ENCODE measurements at places on chromosomes 4 and X.

- no peak for DNase-seq
Observed at GRCh38 chr4:156962058-156962358, 9.6 kb downstream of the PDGFC start.

- DNase-seq = no peak
Observed at GRCh38 chr4:114400531-114400930, 198.1 kb upstream of the UGT8 start.

DNA sequence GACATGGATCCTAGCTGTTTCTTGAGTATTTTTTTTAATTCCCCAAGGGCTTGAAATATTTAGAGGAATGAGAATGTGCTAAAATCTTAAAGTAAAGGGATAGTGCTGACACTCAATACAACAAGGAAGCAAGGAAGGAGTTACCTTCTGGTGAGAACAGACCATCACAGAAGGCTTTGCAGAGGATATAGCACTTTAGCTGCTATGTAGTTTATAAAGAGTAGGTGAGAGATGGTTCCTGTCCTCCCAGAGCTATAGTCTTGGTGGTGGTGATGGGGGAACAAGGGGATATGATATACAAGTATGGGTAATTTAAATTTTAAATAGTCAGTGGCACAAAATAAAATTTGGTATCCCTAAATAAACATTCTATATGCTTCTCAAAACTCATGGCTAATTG, 47.6 kb downstream of the MTHFD2L start:
- DNase-seq = no peak

DNA sequence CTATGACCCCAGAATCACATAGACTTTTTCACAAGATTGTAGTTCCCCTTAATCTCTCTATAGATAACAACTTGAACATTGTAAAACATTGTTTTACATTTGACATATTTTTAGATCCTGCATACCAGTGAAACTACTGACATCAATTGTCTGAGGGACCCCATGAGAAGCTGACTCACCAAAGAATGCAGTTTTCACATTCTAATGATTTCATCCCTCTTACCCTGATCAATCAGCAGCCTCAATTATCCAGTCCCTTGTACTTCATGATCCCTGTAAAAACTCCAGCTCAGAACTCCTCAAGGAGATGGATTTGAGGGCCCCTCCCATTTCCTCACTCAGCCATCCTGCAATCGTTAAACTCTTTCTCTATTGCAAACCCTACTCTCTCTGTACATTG, 411.0 kb upstream of the NDST3 start:
- peak; percentile 50 for DNase-seq

- no peak for DNase-seq
Observed at GRCh38 chrX:80879916-80880315, 70.2 kb upstream of the BRWD3 start.

DNA sequence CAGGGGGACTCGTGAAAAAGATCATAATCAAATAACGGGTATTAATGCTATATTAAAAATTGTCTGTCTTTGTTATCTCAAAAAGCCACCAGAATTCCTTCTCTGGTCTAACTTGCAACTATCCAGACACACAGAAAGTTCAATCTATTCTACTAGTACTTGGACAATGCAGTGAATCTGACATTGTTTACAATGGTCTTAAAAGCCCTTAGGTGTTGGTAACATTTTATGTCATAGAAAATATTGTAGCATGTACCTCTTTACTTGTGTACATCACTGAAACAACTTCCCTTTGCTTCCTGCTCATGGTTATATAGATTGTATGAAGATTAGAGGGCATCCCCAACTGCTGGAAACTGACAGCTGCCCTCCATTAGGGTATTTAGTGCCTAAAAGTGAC, 71.1 kb upstream of the PPP3CA start:
- DNase-seq = no peak

DNA sequence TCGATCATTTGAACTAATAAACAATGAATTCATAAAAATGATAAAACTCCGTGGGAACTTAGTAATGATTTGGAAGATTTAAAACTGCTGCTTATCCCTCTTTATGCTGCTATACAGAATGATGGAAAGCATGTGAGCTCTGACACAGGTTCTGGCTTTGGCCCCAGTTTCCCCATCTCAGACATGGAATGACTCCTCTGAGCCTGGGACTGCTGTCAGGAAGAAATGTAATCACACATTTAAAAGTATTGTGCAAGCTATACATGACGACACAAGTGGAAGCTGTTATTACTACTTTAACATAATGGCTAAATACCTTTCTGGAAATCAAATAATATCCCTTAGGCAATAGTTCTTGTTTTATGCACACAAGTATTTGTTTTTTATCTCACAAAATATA, 161.7 kb downstream of the DCHS2 start:
- DNase-seq = peak; percentile 83

- DNase-seq = peak; percentile 79
Observed at GRCh38 chrX:103404231-103405008, 28.1 kb downstream of the BEX3 start.

- no peak for DNase-seq
Observed at GRCh38 chr4:3465698-3466671, 2.9 kb downstream of the DOK7 start.

DNA sequence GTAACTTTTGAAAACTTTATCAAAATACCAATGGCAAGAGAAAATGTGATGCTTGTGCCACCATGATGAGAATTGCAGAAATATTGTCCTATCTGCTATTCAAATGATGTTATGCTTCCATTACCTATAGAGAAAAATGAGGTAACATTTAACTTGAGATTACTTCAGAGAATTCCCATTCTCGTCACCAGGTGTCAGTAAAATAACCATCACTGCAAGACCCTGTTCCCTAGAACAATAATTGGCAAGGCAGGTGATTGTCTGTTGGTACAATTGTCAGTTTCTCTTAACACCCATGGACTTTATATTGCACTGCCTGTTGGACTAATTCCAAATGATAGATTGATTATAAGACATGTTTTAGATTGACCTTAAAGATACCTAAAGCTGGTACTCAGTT, 179.9 kb downstream of the GABRG1 start:
- DNase-seq = no peak

GRCh38 chrX:24306440-24306839, 7.4 kb downstream of the SUPT20HL2 start:
- DNase-seq = no peak

- peak; percentile 55 for DNase-seq
Observed at GRCh38 chrX:17692709-17693346, 44.5 kb upstream of the SCML1 start.

DNA sequence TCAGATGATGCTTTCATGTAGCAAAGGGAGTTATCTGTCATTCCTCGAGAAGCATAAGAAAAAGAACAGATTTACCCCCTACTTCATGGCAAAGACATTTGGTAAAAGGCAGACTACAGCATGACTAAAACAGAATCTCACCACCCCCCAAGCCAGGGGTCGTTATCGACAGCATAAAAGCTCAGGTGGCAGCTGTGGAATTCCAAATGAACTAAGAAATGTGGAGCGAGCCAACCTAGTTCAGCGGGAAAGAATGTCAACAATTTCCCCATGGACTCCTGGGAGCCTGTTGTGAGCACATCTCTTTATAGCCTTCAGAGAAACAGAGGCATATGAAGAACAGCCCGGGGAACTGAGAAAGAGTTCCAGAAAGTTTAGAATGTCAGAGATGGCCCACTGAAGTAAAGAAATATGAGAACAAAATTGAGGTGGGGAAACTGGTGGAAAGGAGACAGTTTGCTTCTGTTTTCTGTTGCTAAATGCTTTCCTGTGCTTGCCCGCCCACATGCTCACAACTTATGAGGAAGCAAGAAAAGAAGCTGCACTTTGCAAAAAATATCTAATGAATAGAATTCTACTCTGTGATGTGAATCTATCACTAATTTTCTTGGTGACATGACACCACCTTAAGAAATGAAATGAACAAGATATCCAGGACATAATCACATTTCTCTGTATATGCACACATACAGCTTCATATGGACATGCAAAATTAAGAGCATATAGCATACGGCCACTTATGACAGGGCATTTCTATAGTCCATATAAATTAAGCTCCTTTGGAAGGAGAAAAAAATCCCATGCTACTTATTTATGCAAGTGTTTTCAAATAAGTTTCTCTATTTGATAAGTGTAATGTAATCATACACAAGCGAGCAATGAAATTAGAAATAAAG, 135.3 kb upstream of the MID1 start:
- DNase-seq = peak; percentile 90

DNA sequence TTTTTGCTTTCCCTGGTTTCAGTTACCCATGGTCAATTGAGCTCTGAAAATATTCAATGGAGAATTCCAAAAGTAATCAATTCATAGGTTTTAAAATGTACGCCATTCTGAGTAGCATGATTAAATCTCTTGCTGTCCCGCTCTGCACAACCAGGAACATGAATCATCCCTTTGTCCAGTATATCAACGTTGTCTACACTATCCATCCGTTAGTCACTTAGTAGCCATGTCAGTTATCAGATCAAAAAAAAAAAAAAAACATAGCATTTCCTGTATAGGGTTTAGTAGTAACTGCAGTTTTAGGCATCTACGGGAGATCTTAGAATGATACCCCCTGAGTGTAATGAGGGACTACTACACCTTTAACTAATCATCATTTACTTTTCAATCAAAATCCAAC, 15.1 kb downstream of the LAMP2 start:
- DNase-seq = peak; percentile 27

DNA sequence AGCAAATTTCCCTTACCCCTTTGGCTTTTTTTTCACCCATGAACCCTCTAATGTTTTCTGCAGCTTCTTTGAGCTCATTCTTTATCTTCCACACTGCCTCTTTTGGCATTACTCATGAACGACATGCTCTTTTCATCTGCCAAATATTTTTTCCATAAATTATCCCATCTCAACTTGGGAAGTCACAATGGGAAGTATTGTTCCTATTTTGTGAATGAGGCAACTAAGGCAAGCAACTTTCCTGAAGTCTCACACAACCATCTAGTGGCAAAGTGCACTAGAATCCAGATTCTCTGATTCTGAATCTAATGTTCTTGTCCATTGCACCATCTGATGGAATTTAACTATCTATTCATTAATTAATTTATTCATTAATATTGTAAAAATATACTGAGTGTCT, 625 bp downstream of the RTL9 start:
- DNase-seq = no peak

GRCh38 chrX:67351411-67351810, 192.4 kb upstream of the AR start:
- DNase-seq = no peak

DNA sequence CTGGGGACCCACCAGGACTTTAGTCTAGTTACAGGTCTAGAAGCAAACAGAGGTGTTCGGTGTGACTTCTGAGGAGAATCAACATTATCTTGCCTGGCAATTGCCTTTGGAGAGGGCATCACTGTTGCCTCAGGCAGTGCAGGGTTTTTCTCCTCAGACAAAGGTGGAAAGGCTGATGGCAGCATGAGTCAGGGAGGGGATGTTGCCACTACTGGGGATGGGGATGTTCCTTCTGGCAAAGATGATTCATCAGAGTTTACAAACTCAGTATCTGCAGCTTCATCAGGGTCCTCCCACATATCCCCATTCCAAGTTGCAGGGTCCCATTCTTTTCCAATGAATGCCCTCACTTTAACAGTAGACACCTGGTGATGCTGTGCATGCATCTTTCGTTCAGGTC, 91.3 kb upstream of the GALNTL6 start:
- DNase-seq = no peak

DNA sequence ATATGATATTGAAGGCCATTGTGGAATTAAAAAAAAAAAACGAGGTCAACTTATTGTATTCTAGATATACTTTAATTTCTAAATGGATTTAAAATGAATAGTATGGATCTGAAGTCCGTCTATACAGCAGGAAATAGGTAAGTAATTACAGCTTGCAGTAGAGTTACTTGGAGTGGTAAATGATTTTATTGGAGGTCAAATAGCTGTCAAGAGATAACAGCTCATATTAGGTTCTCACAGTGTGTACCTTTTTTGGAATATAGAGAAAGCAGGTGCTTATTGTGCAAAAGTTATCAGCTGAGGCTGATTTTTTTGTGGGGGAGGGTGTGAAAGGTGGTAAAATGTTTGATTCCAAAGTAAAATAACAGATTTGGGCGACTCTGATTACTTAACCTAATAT, 17.7 kb downstream of the UPRT start:
- DNase-seq = no peak

DNA sequence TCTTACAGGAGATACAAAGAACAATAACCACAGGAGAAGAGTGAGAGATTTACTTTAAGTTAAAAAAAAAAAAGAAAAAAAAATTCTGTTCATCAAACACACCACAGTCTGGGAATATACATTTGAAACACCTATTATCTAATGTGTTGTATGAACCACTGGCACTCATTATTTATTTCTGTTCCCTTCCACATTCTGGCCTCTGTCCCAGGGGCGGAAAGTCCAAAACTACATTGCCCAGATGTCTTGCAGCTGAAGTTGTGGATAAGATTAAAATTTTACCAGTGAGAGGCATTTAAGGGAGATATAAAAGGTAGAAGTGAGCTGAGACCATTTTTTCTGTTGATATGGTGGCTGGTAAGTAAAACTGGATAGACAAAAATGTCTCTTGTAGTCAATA, 56.2 kb downstream of the SCLT1 start:
- DNase-seq = no peak

DNA sequence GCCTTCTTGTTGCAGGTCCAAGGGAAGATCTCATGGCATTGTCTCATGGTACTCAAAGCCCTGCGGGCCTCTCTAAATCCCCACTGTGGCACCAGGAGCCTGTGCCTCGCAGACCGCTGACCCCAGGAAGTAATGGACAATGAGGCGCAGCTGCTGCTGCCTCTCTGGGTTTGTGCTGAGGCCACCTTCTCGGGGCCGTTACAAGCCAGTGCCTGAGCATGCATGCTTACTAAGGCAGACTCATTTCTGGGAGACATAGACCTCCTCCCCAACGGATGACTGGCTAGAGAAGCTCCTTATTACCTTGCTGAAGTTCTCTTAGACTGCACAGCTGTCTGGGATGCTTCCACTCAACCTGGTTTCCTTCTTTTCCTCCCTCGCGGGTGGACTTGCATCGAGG, 1.3 kb downstream of the BDH2 start:
- no peak for DNase-seq

DNA sequence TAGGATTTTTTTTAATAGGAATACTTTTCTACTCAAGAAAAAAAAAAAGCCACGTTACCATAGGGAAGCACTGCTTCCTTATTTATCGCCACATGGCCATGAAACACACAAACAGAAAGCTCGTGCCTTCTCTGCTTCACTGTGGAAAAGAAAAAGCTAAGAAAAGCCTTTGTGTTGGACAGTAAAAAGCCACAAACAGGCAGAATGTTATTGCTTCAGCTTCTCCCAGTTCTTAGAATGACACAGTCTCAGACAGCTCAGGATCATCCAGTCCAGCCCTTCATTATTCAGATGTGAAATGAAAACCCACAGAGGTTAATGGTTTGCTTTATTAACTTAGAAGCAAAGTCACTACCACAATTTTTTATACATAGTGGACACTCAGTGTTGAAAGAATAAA, 181.6 kb upstream of the NOCT start:
- no peak for DNase-seq

DNA sequence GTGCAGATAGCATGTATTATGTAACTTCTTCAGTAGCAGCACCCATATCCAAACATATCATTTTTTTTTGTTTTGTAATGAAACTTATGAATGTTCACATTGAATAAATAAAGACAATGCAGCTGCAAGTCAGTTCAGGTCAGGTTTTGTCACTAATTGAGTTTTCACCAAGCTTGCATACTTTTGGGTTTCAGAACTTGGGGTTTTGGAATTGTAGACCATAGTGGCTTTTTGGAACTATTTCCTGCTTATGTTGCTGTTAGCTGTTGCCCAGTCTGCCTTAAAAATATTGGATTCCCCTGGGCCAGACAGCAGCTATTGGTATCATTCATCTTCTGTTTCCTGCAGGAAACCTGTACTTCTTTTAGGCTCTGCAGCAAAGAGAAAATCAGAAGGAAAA, 113.4 kb upstream of the LIMCH1 start:
- no peak for DNase-seq

All from fibroblast of skin of right biceps (primary cell).